Right ventricle myocardium superior (tissue), 1 donor: ENCODE measurements at places on chromosomes 11 and 22.

DNA sequence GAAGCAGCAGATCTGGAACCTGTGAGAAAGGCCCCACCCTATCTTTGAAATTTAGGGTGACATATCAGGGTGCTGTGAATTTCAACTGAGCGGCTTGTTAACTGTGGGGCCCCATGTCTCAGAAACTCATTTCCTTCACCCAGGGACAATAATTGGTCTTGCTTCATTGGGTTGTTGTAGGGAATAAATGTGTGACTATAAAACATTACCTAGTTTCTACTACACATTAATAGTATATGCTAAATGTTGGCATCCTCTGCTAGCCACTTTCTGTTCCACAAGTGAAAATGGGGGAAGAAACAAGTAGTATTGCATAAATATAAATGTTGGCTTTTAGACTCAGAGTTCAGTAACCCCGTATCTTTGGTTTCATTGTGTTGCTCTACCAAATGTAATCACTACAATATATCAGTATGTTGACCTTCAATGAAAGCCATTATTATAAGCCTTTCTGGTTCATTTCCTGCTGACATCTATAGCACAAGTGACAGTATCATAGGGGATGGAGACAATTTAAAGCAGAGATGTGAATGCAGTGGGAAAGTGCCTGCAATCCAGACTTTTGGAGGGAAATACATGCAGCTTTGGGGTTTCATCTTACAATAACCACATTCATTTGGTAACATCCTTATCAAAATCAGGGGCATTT is 905.5 kb upstream of the RAG2 start:
- no peak for DNase-seq

- DNase-seq, result peak; percentile 10
Measured at GRCh38 chr11:2569731-2570210, 125.0 kb downstream of the KCNQ1 start.

DNA sequence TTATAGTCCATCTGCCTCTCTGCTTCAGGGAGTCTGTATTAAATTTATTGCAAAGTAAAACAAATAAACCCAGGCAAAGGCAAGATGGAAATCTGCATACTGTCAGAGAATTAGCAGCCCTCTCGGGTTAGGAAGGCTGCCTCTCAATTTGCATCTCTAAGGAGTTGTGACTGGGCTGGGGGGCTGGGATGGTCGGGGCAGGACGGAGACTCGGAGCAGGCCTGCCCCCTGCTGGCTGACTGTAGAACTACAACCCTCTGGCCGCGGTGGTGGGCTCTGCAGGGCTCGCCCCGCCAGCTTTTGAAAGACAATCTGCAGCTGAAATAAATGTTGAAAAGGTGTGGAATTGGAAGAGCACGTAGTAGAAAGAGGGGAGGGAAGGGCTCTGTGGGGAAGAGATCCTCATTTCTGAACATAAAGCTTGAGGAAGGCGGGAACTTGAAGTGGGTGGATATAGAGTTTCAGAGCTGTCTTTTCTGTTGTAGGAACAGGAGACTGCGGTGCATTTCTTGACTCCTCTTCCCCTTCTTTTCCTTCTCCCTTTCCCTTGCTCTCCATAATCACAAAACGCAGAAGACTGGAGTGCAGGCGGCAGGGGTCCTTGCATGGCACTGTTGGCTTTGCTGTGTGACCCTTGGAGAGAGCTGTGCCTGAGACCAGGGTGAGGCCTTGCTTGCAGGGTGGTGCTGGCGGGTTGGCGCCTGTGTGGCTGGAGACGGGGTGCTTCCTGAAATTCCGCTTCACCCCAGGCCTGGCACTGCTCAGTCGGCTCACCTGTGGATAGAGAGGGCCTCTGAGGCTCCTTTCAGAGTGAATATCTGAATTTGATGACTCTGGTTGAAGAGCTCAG is 22.6 kb upstream of the PKNOX2 start:
- DNase-seq, result peak; percentile 64

- DNase-seq, result no peak
Measured at GRCh38 chr11:131642756-131643531, 272.5 kb downstream of the NTM start.
